Stimulated activated CD8-positive, alpha-beta memory T cell treated with anti-CD3 and anti-CD28 coated beads, Interleukin-15, amount 100 ng/mL, for 1 hour (primary cell): ENCODE measurements at places on chromosomes 5 and 9.
A peak's percentile ranks its signal among the peaks of the same experiment; 100 is the strongest.

DNA sequence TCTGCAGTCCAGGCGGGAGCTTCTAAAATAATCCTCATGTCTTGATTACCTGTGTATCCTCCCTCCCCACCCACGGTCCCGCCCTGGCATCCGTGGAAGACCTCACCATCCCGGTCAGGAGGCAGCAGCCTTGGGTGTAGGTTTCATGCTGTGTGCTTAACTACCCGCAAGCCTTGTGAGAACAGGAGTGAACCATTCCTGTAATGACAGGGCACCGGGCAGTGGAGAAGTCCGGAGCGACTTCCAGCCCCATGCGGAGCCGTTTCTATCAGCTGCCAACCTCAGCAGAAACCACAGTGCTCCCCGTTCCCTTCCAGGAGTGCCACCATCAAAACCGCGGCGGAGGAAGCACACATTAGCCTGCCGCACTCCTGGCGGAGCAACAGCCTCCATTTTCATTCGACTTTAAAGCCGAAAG, 123.5 kb upstream of the LMX1B start:
- DNase-seq: no peak

DNA sequence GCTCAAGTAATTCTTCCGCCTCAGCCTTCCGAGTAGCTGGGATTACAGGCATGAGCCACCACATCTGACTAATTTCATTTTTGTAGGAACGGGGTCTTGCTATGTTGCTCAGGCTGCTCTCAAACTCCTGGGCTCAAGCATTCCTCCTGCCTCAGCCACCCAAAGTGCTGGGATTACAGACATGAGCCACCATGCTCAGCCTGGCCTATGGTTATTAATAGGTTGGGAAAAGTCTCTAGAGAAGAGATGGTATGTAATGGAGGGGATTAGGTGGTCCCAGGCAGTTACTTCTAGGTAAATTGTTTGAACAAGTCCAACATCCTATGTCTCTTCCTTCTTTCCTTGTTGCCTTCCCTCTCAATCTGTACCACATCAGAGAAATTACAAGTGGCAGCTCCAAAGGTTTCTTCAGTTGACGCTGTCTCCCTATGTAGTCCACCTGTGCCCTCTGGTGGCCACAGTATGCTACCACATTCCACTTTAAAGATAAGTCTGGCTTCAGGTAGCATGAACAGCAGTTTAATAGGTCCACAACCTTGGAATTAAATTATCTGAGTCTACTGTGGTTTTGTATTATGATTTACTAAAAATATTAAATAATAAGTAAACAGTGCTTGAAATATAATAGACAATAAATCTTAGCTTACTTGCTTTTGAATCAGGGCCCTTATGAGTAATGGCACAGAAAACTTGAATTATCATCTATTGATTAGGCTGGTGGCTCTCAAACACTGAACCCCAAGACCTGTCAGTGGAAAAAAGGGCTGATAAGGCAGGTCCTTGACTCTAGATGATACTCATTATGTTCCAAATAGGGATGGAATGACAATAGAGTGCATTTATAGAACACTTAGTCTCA, 9.7 kb downstream of the TIGD6 start:
- DNase-seq: peak; percentile 48

- DNase-seq: peak; percentile 26
These were observed 38.0 kb downstream of the PAX5 start for GRCh38 chr9:36995927-36996705.

DNA sequence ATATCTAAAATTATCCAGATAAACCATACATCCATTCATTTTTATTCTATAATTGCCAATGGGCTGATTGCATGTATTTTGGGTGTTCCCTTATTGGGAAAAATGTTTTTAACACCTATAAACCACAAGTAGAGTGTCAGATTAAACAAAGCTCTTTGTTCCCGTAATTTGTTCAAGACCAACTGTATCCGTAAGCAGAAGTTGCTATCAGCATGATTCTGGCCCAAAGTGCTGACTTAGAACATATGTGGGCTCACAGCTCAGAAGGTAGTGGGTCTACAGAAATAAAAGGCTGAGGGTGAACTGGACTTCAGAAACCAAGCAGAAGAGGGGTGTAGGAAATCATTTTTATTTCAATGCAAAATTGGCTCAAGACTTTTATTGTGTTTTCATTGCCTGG, 23.5 kb upstream of the IL7R start:
- no peak for DNase-seq

DNA sequence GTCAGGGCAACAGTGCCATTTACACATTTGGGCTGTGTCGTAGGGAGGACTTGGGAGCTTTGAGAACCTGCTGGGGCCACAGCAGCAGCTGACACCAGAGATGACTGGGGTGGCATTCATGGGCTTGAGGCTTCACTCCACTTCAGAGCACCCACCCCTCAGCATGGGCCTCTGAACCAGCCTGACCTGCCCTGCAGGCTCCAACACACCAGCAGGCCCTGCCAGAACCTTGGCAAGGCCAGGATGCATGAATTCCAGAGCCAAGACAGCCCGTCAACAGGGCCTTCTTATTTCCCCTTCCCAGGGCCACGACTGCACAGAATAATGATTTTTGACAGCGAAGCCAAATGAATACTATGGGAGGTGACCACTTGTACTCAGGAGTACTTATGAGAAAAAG, 77.0 kb downstream of the SMIM23 start:
- DNase-seq: no peak

GRCh38 chr5:135895474-135896006, at the start of gene IL9:
Gene IL9, minus strand, starts transcription at chr5:135895841. Its CDS starts 25 bp downstream, at chr5:135895816.
- DNase-seq: no peak
